Activated CD4-positive, alpha-beta T cell treated with anti-CD3 and anti-CD28 coated beads, Interleukin-2, amount 50 U/mL, for 48 hours (primary cell): ENCODE measurements at places on chromosomes 2 and 18.

DNA sequence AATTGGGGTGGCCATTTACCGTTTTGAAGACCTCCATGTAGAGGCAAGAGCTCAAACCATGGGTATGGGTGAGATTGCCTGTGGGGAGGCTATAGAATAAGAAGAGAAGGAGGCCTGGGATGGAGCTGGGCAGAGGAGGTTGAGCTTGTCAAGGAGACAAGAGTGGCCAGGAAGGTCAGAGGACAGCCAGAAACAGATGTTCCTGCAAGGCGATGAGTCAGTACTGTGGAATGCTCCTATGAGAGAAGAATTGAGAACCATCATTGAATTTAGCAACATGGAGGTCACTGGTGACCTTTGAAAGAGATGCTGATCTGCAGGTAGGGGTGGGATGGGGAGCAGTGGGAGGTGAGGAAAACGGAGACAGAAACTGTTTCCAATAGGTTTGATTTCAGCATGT, 3.5 kb downstream of the ACSL3 start:
- no peak for DNase-seq

GRCh38 chr18:29874519-29875098, 1167.9 kb downstream of the DSC3 start:
- DNase-seq: no peak

GRCh38 chr2:220422676-220423075, 795.2 kb downstream of the SLC4A3 start:
- no peak for DNase-seq

- no peak for DNase-seq
Observed at GRCh38 chr2:197700960-197701359, 4.2 kb upstream of the MARS2 start.

DNA sequence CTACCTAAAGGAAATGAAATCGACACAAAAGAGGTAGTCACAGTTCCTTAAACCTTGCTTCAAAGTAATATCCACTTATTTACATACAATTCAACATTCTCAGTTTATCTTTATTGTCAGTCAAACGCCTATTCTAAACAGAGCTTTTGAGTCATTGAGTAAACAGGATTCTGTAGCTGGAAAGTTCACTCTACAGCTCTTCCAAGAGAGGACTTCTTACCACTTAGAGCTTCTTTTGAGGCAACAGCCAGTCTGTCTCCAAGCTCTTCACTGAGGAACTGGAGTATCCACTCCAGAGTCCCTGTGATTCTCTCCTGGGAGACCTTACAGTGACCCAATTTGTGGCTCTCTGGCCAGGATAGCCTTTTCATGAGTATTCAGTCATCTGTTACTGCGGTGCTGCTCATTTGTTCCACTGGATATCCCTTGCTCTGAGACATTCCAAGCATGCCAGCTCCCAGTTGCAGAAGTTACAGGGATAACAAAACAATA, 210.9 kb upstream of the OSR1 start:
- DNase-seq: no peak
